Stimulated activated CD4-positive, alpha-beta T cell treated with anti-CD3 and anti-CD28 coated beads, Interleukin-1b, Interleukin-23, amount 100 ng/mL, for 24 hours (primary cell): ENCODE measurements at places on chromosomes 2 and 18.

DNA sequence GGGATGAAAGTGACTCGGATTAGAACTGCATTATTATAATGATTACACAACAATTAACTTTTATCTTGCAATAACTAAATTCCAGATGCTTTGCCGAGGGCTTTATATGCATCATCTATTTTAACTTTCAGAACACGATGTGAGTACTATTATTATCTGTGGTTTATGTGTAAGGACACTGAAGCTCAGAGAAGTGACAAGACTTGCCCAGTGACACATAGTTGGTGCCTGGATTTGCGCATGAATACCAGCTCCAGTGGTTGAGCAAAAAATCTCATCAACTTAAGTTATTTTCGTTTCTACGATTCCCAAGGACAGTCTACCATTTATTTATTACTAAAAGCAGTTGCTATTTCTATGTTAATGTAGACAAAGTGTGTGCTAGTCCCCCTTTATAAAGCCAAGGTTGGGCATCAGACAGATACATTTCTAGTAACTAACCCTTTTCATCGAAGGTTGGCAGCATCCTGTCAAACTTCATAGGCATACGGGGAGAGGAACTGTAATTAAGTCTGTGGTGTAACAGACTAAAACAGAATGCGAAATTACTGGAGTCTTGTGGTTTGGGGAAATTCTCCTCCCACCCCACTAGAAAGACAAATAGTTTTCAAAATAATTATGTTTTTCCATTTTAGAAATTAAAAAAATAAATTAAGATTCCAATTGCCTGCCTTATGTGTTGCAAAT is 73.2 kb upstream of the BOD1L2 start:
- DNase-seq = no peak

GRCh38 chr2:46456789-46457188 is 22.6 kb upstream of the TMEM247 start:
- no peak for DNase-seq

DNA sequence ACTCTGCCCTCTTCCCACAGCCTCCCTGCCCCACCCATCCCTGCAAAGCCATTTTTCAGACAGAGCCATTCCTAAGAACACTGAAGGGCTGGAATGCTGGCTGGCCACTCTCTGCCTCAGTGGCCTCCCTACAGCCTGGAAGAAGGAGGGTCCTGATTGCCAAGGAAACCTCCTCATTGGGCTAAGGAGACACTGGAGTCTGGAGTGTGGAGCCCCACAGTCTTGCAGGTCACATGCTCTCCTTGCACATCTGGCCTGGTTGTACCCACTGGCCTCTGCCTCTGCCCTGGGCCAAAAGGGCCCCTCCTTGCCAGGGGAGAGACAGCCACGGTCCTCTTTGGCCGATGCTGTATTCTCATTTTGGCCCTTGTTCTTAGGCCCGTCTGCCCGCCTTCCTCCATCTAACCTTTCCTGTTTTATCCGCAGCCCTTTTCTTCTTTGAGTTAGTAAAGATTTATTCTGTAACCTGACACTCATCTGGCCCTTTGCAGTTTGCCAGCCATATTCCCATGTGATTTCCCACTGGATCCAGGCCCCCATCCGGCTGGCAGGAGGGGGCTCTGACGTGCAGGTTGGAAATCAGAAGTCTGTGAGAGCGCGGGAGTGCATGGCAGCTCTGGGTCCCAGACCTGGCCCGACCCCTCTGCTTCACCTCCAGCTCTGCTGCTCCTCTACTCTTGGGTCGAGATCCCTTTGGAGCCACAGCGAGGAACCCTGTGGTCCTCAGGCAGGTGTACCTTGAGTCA is 11.0 kb upstream of the CATIP start:
- DNase-seq = no peak

- no peak for DNase-seq
These were observed 372.6 kb upstream of the NT5C1B start for GRCh38 chr2:18961991-18962421.

GRCh38 chr18:37254236-37254754 is 311.3 kb downstream of the CELF4 start:
- DNase-seq = no peak

- no peak for DNase-seq
These were observed 766.2 kb downstream of the DPP10 start for GRCh38 chr2:115208493-115209164.

DNA sequence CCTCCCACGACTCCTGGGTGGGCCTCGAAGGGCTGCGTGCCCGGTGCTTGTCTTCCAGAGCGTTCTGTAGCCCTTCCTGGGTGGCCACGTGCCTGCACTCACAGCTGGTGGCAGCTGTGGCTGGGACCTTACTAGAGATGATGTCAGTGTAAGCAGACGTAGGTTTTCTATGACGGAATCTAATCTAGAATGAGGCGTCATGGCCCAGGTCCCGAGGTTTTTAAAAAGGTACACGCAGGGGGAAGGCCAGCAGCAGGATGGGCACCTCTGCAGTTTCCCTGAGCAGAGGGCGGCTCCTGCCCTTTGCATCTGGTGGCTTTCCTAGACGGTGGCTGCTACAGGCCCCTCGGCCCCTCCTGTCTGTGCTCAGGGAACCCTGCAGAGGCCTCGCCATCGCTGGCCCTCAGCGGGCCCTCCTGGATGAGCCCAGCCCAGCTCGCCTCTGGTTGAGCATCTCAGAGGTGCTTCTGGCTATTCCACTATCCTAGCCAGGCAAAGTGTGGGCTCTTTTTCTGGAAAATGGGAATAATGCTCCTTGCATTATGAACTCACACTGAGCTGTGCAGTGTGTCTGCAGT is 49.6 kb upstream of the PXDN start:
- no peak for DNase-seq

DNA sequence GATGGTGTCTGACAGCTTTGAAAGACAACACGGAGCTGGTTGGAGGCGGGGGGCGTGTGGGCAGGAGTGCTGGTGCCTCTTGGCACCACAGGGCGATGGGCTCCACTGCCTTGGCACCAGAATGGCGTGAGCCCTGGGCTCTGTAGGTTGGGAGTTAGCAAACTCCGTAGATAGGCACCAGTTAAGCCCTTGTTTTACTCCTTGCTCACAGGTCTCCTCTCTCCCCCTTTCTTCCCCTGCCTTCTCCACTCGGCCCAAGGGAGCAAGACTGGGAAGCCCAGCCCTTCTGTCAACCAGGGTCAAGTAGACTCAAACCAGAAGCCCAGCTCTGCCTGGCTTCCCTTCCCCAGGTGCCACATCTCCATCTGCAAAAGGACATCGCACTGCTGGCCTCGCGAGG is 281.7 kb upstream of the ID2 start:
- no peak for DNase-seq

DNA sequence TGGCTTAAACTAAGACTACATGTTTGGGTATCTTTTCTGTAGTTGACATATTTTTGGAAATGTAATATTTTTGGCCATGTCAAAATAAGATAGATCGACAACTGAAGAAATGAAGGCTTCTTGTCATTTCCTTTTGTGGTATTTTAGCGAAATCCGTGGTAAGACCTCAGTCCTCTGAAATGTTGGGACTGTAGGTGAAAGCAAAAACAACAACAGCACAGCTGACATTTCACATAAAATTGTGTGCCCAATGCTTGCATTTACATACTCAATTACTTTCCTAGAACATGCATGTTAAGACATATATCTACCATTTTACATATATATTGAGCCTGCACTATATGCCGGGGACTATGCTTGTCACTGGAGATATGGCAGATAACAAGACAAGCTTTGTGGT is 50.2 kb downstream of the SPP2 start:
- no peak for DNase-seq

GRCh38 chr18:51196811-51197660 is 445 bp downstream of the MEX3C start:
- DNase-seq = peak; percentile 13

DNA sequence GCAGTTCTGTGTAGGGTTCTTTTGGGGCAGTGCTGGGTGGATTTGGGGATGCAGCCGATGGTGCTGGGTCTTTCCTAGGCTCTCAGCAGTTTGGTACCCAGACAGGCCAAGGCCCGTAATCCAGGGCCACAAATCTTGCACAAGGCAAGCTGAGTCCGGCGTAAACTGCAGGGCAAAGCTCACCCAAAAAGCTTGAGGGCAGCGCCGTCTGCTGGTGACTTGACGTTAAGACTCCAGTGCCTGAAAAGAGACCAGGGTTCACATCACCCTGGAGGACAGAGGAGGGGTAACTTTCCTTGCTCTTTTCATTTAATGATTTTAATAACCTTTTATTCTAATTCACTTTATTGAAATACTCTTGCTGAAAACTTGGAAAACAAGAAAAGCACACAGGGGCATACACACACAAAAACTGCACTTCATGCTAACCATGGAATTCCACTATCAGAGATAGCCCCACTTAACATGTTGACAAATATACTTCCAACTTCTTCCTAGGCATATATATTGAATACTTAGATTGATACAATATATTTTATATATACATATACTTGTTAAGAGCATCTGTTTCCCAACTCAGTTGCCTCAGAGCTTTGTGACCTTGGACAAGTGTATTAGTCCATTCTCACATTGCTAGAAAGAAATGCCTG is 38.9 kb downstream of the CNGA3 start:
- DNase-seq = peak; percentile 50

DNA sequence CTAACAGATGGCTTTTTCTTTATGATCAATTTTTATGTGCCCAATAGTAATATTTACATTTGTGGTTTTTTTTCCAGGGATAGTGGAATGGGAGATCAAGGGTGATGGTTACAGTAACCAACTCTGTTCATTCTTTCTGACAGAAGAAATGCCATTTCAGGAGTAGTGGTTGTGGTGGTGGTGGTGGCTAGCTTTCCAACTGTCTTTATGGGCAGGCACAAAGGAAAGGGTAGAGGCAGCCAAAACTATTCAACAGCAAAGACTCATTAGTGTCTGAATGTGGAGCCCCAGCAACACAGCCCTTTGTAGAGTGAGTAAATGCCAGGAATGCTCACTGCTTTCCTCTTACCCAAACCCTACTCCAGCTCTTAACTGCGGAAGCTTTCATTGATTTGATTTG is 227.7 kb downstream of the RND3 start:
- no peak for DNase-seq

- peak; percentile 24 for DNase-seq
These were observed 80.9 kb upstream of the SMAD7 start for GRCh38 chr18:49031511-49032188.

- DNase-seq = no peak
These were observed 144.1 kb downstream of the NCOA1 start for GRCh38 chr2:24635181-24635580.

DNA sequence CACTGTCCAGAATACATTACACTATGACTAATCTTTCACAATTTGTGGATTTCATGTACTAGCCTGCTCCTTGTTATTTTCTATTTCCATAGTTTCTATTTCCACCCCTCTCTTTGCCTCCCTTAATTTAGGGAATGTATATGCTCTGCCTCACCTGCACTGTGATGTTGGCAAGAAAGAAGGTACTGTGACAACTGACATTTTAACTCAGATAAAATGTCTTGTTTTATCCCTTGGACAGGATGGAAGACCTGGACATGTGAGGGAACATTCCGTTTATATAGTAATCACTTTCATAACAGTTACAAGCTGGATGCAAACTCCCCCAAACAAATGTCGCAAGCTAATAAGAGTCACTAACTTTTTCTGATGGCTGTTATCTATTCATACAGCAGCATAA is 21.5 kb upstream of the DSG3 start:
- no peak for DNase-seq

DNA sequence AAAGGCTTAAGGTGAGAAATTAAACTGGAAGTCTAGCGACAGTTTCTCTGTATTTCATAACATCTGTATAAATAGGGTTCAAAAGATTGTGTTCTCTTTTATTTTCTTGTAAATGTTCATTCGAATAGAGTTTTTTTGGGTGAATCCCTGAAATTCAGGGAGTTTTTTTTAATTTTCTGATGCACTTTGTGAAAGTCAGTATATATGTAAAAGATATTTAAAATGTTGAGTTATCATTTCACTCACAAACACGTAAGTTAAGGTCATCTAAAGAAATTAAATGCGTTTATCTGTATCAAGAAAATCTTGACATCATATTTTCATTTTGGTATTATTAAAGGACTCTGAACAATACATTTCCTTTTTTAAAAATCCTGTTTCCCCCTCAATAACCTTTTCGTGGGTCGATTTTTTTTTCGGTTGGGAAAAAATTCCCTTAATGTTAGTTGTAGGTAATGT is 3.4 kb downstream of the SP9 start:
- no peak for DNase-seq

DNA sequence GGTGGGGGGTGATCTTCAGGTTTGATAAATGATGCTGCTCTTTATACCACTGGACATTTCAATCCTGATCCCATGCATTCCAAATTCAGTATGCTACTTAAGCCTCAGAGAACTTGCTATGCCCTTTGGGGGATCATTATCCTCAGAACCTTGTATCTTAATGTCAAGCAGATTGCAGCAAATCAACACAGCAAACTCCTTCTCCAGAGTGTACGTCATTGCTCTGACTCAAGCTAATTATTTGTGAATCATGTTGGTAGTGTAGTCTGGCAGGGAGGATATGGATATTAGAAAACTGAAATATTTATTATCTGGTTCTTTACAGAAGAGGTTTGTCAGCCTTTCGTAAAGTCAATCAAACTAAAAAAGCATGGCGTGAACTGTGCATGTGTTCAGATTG is 562.5 kb upstream of the FAM98A start:
- DNase-seq = no peak

- DNase-seq = no peak
These were observed 88.3 kb downstream of the ATAD2B start for GRCh38 chr2:23838581-23838980.

DNA sequence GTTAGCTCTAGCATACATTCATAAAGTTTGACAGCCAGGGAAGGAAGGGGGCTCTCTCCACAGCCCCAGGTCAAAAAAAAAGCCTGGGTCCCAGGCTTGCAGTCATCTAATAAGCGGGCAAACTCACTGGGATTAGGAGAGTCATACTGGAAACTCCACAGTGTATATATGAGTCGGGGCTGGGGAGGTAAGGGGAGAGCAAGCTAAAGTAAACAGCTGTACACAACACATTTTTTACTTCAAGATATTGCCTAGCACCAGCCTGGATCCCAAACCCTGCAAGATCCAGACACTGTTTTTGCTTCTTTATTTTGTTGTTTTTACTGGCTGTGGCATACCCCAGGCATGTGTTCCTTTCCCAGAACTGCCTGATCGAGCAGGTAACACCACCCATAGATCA is 291.3 kb upstream of the TANK start:
- no peak for DNase-seq

DNA sequence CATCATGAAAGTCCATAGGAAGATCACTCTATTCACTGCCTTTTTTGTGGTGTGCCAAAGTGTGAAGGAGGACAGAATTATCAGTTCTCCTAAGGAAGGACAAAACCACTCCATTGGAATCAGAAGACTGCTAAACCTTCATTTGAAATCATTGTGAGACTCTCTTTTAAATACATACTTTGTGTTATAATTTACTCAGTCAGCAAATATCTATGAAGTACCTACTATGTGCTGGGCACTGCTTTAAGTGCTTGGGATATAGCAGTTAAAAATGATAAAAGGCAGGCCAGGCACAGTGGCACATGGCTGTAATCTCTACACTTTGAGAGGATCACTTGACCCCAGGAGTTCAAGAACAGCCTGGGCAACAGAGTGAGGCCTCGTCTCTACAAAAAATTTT is 692.3 kb downstream of the DSC3 start:
- no peak for DNase-seq

DNA sequence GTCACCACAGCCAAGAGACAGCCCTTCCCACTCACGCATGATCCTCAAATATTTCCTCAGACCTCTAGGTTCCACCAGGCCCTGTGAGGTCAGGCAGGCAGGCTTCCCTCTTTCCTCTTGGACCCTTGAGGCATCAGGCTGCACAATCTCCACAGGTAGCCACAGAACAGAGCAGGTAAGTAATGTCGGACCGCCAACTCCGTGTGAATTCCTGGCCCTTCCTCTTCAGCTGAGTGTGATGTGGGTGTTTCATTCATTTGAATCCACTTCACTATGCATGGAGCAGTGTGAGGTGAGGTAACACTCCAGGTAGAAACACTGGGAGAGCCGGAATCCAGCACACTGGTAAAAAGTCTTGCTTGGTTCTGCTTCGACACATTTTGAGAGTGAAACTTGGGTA is 44.0 kb downstream of the MRPL35 start:
- DNase-seq = no peak
